CD4-positive, alpha-beta T cell treated with Interleukin-1 beta for 1 hour (primary cell): ENCODE measurements at places on chromosomes 2 and 18.

DNA sequence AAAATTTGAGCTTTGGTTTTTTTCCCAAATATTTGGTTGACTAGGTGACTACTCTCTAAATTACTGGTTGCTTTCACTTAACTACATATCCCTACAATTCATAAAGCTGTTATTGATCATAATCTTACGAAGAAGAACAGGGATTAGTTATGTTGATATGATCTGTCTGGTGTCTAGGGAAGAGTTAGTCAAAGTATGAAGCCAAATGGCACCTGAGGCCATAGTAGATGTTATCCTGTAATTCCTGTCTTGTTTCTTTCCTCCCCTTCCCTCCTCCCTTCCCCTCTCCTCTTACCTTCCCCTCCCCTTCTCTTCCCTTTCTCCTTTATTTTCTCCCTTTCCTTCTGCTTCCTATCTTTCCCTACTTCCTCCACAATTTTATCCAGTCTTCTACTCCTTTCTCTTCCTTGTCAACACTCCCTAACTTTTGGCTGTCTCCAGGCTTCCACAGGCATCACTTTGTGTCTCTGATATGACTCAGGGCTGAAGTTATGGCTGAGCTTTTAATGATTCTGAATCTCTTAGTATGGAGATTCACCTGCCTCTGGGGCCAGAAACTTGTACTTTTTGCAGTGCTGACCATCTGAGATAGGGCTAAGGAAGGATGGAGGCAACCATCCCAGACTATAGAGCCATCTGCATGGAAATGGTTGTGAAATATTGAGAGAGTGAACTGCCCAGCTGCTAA, 149.9 kb upstream of the TCF4 start:
- no peak for DNase-seq

DNA sequence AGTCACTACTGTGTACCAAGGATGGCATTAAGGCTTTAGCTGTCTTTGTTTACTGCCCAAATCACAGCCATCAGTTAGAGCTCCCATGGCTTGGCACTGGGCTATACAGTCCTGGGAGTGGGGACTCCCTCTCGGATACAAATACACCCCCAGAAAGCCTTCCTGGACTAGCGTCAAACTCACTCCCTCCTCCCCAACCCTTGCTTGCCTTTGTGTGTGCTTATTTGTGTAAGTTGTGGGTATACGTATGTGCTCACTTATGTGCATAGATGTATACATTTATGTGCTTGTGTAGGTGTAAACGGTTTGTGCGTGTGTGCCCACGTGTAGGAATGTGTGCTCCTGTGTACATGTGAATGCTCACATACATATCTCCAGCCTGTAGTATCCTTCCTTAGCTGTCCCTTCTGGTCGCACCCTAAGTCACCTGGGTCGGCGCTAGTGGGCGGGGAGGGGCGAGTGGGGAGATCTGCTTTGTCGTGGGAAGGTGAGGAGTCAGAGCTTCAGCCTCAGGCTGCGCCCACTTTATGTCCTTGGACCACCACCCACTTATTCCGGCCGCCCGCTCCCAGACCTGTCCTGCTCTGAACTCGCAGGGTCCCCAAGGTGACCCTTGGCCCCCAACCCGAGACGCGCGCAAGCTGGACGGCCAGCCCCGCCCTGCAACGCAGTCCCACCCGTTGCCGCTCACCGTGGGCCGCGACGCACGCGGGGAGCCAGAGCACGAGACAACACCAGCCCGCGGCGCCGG, 461 bp downstream of the PRADC1 start:
- peak; percentile 27 for DNase-seq

DNA sequence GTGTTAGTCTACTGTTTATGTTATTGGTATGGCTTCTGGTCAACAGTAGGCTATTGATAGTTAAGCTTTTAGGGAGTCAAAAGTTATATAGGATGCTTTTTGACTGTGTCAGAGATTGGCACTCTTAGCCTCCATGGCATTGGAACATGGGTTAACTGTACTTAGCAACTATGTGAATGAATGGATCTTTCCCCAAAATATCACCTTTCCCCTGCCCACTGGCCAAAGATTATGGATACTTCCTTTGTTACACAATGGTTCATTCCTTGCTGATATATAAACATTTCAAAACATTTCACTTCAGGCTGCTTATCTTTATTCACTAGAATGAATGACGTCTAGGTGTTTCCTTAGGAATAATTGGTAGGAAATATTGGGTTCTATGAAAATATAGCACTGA, 62.1 kb upstream of the DOCK10 start:
- no peak for DNase-seq

DNA sequence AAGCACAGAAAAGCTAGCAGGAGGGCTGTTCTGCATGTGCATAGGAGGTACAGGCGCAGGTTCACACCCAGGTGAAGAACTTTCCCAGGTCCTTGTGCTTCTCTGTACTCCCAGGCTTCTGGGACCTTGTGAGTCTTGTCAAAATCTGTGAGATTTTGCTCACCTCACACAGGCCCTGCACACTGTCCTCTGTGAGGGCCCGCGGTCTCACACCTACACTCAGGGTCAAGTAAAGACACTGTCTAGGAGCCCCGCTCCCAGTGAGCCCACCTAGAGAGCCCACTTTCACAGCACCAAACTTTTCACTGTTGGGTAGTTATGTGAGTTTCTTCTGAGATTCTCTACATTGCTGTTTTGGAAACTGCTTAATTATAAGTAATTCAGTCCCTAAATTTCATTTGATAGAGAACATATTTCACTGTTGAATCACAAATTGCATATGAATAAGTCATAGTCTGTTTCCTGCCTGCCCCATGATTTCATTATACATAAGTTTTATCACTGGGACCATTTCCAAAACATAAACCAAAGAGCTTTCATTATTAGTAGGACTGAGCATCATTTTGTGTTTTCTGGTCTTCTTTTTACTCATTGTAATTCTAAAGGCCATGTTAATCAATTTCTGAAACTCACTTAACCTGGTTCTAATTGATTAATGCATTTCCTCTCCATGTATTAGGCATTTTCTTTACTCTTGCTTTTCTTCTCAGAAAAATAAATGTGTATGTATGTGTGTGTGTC, 234.2 kb upstream of the SPOPL start:
- no peak for DNase-seq

DNA sequence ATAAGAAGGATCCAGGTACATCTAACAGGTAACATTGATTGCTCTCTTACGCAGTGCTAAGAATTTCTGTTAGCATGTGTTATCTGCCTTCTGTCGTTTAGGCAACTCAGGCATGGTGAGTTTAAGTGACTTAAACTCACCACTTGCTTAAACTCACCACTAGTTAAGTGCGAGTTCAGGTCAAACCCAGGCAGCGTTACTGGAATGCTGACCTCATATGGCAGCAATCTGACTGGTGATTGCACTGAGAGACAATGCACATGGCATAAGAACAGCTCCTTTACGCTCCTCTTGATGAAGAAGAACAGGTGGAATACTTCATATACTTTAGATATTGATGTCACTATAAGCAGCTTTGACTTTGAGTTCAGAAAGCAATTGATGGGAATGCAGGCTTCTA, 954.1 kb downstream of the SOCS6 start:
- no peak for DNase-seq

- DNase-seq: no peak
Observed at GRCh38 chr18:70535041-70535440, 246.2 kb downstream of the SOCS6 start.

GRCh38 chr2:159891917-159892730, 94.1 kb upstream of the CD302 start:
- DNase-seq: no peak

DNA sequence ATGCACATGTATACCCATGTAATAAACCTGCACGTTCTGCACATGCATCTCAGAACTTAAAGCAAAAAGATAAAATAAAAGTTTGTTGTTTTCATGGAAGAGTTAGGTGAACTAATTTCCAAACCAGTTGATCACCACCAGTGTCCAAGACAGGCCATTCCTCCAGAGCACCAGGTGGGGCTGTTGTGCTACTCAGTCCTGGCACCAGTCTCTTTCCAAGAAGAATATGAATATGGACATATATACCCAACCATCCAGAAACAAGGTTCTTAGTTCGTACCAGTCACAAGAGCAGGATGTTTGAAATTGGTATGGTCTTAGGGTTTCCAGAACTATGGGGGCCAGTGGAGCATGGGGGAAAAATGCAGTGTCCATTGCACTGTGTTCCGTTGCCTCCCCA, 17.2 kb upstream of the TNP1 start:
- no peak for DNase-seq

GRCh38 chr2:58039170-58039611, 7.4 kb upstream of the VRK2 start:
- no peak for DNase-seq

- no peak for DNase-seq
Observed at GRCh38 chr2:112714836-112715631, 5.8 kb upstream of the NT5DC4 start.

DNA sequence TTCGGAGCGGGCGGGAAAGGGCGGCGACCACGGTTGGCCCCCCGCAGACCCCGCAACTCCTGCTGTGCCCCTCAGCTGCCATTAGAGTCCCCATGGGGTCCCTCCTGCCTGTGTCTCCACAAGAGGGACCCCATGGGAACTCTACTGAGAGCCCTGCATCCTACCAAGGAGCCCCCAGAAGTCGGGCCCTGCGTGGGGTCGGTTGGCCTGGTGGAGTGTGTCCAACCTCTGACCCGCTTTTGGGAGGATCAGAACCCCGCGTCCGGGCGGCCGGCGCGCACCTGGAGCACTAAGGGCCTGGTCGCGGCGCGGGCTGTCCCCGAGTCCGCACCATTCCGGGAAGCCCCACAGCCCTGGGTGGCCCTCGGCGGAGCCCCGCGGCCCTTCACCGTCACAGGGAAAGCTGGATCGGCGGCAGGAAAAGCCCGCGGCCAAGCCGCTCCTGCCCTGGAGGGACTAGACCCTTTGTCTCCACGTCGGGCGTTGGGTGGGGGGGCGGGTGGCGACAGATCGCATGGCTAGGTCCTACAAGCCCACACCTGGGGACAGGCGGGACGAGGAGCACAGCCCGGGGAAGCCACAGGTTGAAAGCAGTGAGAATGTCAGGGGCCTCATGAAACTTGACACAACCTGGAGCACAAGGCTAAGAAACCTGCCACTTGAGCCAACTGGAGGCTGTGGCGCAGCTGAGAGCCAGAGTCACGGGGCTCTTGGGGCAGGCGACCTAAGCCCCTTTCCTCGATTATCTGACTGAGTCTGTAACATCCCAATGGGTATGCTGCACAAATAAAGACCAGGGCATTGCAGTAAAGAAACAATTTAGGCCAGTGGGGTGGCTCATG, 11.2 kb upstream of the CXXC1 start:
- no peak for DNase-seq

DNA sequence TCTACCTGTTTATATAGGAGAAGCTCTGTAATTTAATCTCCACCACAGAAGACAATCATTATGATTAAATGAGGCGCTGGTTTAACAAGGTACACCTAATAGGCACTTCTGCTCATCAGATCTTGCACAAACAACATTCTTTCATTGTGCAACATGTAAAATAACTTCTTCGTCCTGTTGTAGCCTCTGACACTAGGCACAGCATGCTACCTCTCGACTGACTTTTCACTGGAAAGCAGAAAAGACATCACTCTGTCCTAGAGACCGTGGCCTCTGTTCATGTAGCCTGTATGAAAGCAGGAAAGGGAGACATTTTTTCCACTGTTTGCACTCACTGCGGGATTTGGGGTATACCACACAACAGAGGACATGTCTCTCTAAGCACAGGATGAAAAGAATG, 316.5 kb downstream of the IRS1 start:
- DNase-seq: no peak

- no peak for DNase-seq
Observed at GRCh38 chr2:69013840-69014821, 1.2 kb downstream of the ANTXR1 start.

DNA sequence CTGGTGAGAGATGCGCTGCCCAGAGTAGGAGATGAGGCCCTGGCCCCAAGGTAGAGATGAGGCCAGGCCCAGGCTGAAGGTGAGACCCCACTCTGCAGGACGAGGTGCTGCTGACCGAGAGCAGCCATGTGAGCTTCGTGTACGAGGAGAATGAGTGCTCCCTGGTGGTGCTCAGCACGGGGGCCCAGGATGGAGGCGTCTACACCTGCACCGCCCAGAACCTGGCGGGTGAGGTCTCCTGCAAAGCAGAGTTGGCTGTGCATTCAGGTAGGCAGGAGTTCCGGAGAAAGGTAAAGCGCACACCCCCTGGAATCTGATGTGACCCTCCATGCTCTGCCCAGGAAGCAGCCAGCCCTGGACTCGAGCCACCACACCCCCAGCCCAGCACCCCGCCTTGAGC, 21.5 kb upstream of the GMPPA start:
- DNase-seq: no peak

- DNase-seq: no peak
Observed at GRCh38 chr2:239689985-239690384, 289.2 kb upstream of the HDAC4 start.

DNA sequence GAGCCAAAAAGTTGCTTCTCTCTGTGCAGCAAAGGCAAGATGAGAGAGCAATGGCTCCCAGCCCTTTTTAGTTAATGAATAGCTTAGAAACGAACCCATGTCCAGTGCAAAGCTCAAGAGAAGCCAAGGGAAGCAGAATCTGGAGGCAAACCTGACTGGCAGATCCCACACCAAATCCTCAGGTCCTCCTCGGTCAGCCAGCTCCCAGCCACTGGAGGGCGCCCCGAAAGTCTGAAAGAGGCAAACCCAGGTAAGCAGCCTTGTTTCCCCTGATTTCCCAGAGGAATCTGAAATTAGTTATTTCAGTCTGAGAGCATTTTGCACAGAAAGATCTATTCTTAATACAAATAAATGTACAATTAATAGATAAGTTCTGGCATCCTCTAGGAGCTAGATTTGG, 71.3 kb upstream of the PID1 start:
- peak; percentile 15 for DNase-seq

- DNase-seq: no peak
Observed at GRCh38 chr2:48414980-48415835, 114.7 kb upstream of the STON1 start.

- DNase-seq: no peak
Observed at GRCh38 chr18:40215979-40216378, 1739.1 kb upstream of the PIK3C3 start.
